ENCODE measurements at places on chromosomes 2 and 18. TPM values are rescaled to one million over a fixed set of nuclear protein-coding genes. Genes with fewer than 3 reads are reported as not detected.

SETBP1 gene
- 2.6 TPM for total RNA-seq

PCARE gene
- not detected for total RNA-seq

NRBP1 gene
- 107 TPM for total RNA-seq

TSHZ1 gene
- total RNA-seq: 4.2 TPM

CYP27A1 gene
- total RNA-seq: 18.1 TPM

ST6GAL2 gene
- not detected for total RNA-seq

FOXI3 gene
- total RNA-seq: not detected

ABCG8 gene
- total RNA-seq: not detected

GALNT14 gene
- 0.26 TPM for total RNA-seq

ERICH2 gene
- not detected for total RNA-seq

PLGLB1 gene
- 0.26 TPM for total RNA-seq

CIB4 gene
- not detected for total RNA-seq

CCDC74B gene
- total RNA-seq: 6.8 TPM

CRYBA2 gene
- not detected for total RNA-seq

PRKAG3 gene
- 0.40 TPM for total RNA-seq

MTA3 gene
- 25.0 TPM for total RNA-seq

ZAP70 gene
- total RNA-seq: not detected

ALPI gene
- total RNA-seq: not detected

TGFA gene
- total RNA-seq: 0.06 TPM

IKZF2 gene
- total RNA-seq: 5.5 TPM

CDK15 gene
- 0.12 TPM for total RNA-seq

C2orf80 gene
- not detected for total RNA-seq

RNF125 gene
- total RNA-seq: 0.13 TPM

ZNF638 gene
- 139 TPM for total RNA-seq

LPIN2 gene
- 26.3 TPM for total RNA-seq

MC4R gene
- total RNA-seq: not detected

IL1RL2 gene
- 2.2 TPM for total RNA-seq

MCFD2 gene
- total RNA-seq: 291 TPM

CTAGE1 gene
- 0.12 TPM for total RNA-seq

TMEM150A gene
- total RNA-seq: 5.9 TPM

COLEC12 gene
- 24.0 TPM for total RNA-seq

ELOA2 gene
- not detected for total RNA-seq

USP14 gene
- total RNA-seq: 39.5 TPM

CLEC4F gene
- total RNA-seq: not detected

MALL gene
- 44.5 TPM for total RNA-seq

CYP1B1 gene
- 37.8 TPM for total RNA-seq

RTP5 gene
- total RNA-seq: not detected

TRIM43 gene
- not detected for total RNA-seq

CD207 gene
- total RNA-seq: not detected

SULT1C2 gene
- total RNA-seq: not detected

POTEC gene
- not detected for total RNA-seq

SYT4 gene
- not detected for total RNA-seq

All from aortic smooth muscle cell (primary cell).